Natural killer cell treated with Interleukin-12 subunit alpha and Interleukin-12 subunit beta and Interleukin-15 and Interleukin-18, amount 100 ng/mL, for 72 hours (primary cell): ENCODE measurements at places on chromosomes 12 and 14. TPM values are rescaled to one million over a fixed set of nuclear protein-coding genes. Genes with fewer than 3 reads are reported as not detected.
A peak's percentile ranks its signal among the peaks of the same experiment; 100 is the strongest.

DNA sequence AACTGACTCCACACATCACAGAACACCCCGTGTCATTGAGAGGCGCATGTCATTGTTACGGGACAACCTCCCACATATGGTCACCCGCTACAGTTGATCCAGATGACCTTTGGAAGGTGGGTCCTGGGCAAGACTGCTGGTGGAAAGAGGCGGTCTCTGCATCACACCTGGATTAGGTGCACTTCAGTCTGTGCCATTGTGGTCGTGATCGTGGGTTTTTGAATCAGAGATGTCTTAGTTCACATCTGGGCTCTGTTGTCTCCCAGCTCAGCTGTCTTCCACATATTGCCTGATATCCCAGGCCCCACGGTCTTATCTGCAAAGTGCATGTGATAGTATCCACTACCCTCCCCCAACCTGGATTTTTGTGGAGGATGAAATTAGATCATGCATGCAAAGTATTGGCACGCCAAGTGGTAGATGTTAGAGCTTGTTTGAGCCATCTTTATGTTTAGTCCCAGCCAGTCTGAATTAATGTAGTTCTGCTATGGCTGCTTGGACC lies 208.7 kb upstream of the FOXN3 start:
- H3K36me3 ChIP-seq = peaks cover 14% of the 10 kb centered on the region
- H3K4me1 ChIP-seq = peaks cover 79% of the 10 kb centered on the region
- H3K27me3 ChIP-seq = no peaks in the 10 kb centered on the region
- H3K27ac ChIP-seq = peak overlapping the region; percentile 98

- peaks cover 37% of the 10 kb centered on the region for H3K4me1 ChIP-seq
- H3K36me3 ChIP-seq = peaks cover 2% of the 10 kb centered on the region
- DNase-seq = no peak
- no peak overlapping the region for H3K4me3 ChIP-seq
- peak overlapping the region; percentile 82 for H3K27ac ChIP-seq
These were observed 34.5 kb downstream of the VDR start for GRCh38 chr12:47870175-47870781.

DNA sequence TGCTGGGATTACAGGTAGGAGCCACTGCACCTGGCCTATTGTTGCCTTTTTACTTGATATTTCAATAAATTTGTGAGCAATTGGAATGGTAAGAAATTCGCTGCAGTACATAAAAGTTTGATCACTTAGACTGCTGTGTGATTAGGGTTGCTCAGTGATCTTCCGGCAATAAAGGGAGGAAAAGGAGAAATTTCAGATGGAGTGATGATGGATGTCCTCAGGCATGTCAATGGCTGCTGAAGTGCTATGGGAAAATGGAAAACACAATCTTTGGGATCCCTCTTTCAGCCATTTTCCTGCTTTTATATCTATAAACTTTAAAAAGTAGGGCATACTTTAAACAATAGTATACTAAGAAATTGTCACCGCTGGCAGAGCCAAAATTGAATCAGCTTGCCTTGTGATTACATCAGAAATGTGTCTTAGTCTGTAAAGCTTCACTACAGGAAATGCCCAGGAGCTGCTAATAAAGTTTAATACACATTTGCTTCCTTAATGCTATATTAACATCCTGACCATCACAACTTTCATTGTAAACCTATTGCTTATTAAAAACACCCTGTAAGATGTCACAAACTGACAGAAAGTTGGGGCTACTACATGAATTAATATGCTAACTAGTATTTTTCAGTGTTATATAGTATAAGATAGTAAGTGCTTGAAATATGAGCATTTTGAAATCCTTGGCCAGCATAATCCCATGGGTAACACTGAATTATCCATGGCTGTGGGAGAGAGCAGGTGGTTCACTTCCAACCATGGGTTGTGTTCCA lies 13.7 kb upstream of the FBXL14 start:
- no peaks in the 10 kb centered on the region for H3K27me3 ChIP-seq
- H3K4me1 ChIP-seq = peaks cover 23% of the 10 kb centered on the region
- no peak for DNase-seq
- H3K27ac ChIP-seq = no peak overlapping the region
- no peaks in the 10 kb centered on the region for H3K36me3 ChIP-seq

DNA sequence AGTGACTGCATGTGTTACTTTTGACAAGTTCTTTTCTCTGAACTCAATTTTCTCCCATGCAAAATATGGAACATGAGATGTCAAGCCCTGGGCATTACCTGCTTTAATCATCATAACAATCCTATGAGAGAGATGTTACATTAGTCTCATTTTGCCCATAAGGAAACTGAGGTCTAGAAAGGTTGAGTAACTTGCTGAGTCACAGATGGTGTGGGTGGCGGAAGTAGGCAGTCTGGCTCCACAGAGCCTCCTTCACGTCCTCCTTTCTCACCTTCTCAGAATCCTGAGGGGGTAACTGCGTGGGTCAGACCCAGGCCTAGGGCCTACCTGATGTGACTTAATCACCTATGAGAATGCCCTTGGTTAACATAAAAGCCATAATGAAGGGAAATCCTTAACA lies 50.7 kb downstream of the TMTC1 start:
- no peak overlapping the region for H3K4me3 ChIP-seq
- no peak for DNase-seq
- no peaks in the 10 kb centered on the region for H3K4me1 ChIP-seq
- H3K36me3 ChIP-seq = no peaks in the 10 kb centered on the region
- H3K27ac ChIP-seq = no peak overlapping the region
- H3K27me3 ChIP-seq = no peaks in the 10 kb centered on the region

DNA sequence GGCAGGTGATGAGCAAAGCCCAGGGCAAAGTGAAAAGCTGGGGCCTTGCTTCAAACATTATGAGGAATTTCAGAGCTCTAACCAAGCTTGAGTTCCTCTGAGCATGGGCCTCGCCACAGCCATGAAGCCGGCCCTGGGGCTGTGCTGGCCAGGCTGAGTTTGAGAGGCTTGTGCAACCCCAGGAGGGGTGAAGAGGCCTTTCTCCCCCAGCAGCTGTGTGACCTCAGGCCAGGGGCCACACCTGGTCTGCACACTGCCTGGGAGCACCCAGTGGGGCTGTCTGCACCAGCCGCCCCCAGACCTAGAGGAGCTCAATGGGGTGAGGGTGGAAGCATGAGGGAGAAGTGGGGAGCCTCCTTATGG lies 204.9 kb upstream of the C14orf180 start:
- H3K36me3 ChIP-seq = no peaks in the 10 kb centered on the region
- no peak overlapping the region for H3K4me3 ChIP-seq
- DNase-seq = no peak
- H3K27ac ChIP-seq = no peak overlapping the region

- peaks cover 18% of the 10 kb centered on the region for H3K27me3 ChIP-seq
- H3K27ac ChIP-seq = no peak overlapping the region
- H3K4me1 ChIP-seq = peaks cover 8% of the 10 kb centered on the region
- H3K36me3 ChIP-seq = no peaks in the 10 kb centered on the region
- DNase-seq = no peak
- no peak overlapping the region for H3K4me3 ChIP-seq
These were observed 27.9 kb upstream of the PARP11 start for GRCh38 chr12:3901116-3901515.

GRCh38 chr12:109189291-109189690 lies 72.9 kb downstream of the ACACB start:
- no peak overlapping the region for H3K27ac ChIP-seq
- no peaks in the 10 kb centered on the region for H3K4me1 ChIP-seq
- H3K36me3 ChIP-seq = no peaks in the 10 kb centered on the region
- no peaks in the 10 kb centered on the region for H3K27me3 ChIP-seq
- DNase-seq = no peak

DNA sequence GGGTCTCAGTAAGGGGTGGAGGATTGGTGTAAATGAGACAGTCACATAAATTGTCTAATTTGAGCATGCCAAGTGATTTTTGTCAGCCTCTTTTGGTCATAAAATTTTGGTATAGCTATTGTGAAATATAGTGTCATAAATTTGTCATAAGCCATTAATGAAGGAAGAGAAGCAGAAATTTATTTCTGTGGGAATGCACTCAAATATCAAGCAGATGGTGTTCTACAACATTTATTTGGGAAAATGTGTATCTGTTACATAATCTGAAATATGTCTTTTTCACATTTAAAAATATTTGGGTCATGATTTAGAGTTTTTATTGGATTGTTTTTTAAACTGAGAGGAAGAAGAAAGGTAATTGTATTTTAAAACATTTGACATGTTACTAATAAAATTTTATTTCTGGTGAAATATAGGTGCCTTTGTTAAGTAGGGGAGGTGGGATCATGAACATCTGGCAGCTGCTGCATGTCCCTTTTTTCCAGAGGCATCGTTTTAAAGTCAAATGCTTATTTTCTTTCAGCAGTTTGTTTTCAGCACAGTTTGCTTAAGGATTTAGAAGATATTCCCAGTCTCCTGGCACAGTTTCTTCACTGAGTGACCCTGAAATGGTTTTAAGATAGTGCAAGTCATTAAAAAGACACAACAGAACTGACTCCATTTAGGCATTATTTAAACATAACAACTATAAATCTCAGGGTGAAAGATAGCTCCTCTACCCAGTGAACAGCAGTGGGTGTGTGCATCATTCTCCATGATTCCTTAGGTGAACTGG lies 371.7 kb downstream of the SNAPC1 start:
- DNase-seq = no peak
- H3K4me1 ChIP-seq = no peaks in the 10 kb centered on the region
- no peak overlapping the region for H3K4me3 ChIP-seq
- H3K27me3 ChIP-seq = peaks cover 48% of the 10 kb centered on the region
- H3K27ac ChIP-seq = no peak overlapping the region

DNA sequence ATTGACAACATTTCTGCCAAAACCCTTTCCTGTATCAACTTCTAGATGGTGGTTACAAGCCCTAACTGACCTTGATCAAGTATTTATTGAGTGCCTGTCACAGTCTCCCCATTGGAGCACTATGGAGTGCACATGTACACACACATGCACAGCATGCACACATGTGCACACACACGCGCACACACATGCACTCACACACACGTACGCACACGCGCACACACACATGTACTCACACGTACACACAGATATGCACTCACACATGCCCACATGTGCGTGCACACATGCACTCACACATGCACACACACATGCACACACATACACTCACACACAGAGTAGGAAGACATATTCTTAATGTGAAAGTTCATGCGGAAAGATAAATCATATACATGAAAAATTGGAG lies 43.7 kb downstream of the MYRFL start:
- no peaks in the 10 kb centered on the region for H3K36me3 ChIP-seq
- DNase-seq = no peak
- H3K27ac ChIP-seq = no peak overlapping the region
- H3K4me1 ChIP-seq = no peaks in the 10 kb centered on the region

DNA sequence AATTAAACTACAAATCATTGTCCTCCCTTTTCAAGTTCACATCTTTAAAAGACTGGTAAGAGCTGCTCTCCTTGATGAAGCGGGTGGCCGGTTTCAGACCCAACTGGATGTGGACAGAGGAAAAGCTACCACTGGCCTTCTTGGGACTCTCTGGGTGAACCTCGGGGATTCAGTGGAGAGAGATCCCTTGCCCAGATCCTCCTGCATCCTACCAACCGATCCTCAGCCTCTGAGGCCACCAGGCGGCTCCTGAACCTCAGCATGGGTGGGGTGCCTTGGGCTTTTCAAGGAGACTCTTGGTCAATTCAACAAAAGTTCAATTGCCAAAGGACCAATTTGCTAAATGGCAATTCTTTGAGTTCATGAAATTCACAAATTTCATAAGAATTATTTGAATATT lies 84.5 kb downstream of the ZFP36L1 start:
- H3K36me3 ChIP-seq = no peaks in the 10 kb centered on the region
- no peak overlapping the region for H3K4me3 ChIP-seq
- peaks cover 17% of the 10 kb centered on the region for H3K4me1 ChIP-seq
- no peak overlapping the region for H3K27ac ChIP-seq
- H3K27me3 ChIP-seq = peaks cover 3% of the 10 kb centered on the region

- H3K36me3 ChIP-seq = no peaks in the 10 kb centered on the region
- no peak for DNase-seq
- no peak overlapping the region for H3K27ac ChIP-seq
- no peaks in the 10 kb centered on the region for H3K4me1 ChIP-seq
- peaks cover 19% of the 10 kb centered on the region for H3K27me3 ChIP-seq
These were observed 45.7 kb upstream of the ITPR2 start for GRCh38 chr12:26878661-26879119.

- no peaks in the 10 kb centered on the region for H3K27me3 ChIP-seq
- no peak overlapping the region for H3K4me3 ChIP-seq
- H3K4me1 ChIP-seq = no peaks in the 10 kb centered on the region
- no peaks in the 10 kb centered on the region for H3K36me3 ChIP-seq
- no peak for DNase-seq
These were observed 13.0 kb upstream of the TRAF3 start for GRCh38 chr14:102764220-102764671.

DNA sequence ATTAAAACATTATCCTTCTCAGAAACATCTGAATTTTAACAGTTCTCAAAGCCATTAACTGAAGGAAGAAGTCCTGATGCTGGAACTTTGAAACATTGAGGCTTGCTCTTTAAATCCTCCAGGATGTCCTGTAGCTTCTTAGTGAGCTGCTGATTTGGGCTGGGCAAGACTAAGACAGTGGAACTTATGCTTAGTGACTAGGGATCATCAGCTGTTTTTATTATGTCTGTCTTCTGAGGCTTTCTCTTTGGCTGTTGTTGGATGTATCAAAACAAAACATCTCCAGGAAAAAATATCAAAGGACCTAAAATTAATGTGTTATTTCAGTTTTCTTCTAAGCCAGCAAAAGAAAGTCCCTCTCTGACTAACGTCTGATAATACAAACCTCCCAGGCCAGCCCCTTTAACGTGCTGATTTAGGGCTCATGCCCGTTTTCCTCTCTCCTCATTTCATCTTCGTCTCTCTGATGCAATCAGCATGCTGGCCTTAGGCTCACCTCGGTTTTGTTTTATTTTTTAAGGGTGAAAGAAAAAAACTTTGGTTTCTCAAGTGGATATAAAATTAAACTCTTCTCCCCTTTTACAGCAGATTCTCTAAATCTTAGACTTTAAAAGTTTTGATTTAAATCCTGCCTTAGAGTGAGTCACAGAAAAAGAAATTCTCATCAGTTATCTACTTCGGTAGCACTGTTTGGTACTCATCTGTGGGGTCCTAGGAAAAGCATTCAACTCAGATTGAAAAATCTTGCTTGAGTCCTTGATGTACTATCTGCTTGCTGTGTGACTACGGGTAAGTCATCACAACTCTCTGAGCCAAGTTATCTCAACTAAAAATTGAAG lies 106.2 kb upstream of the CCDC91 start:
- no peaks in the 10 kb centered on the region for H3K36me3 ChIP-seq
- H3K4me1 ChIP-seq = no peaks in the 10 kb centered on the region
- H3K27me3 ChIP-seq = peaks cover 12% of the 10 kb centered on the region
- DNase-seq = no peak

GRCh38 chr14:70873627-70874026 lies 33.6 kb upstream of the PCNX1 start:
- no peak overlapping the region for H3K4me3 ChIP-seq
- no peaks in the 10 kb centered on the region for H3K27me3 ChIP-seq
- DNase-seq = no peak

The RGS6 gene
- total RNA-seq = not detected

The PPP1R36 gene
- not detected for total RNA-seq

The TCL1B gene
- total RNA-seq = not detected

The GALNT8 gene
- total RNA-seq = 0.50 TPM

The PRORP gene
- 45.0 TPM for total RNA-seq

The HNF1A gene
- total RNA-seq = not detected

The SLC25A47 gene
- not detected for total RNA-seq
